GM12878 (cell line): ENCODE measurements at places on chromosomes 7 and 10.

DNA sequence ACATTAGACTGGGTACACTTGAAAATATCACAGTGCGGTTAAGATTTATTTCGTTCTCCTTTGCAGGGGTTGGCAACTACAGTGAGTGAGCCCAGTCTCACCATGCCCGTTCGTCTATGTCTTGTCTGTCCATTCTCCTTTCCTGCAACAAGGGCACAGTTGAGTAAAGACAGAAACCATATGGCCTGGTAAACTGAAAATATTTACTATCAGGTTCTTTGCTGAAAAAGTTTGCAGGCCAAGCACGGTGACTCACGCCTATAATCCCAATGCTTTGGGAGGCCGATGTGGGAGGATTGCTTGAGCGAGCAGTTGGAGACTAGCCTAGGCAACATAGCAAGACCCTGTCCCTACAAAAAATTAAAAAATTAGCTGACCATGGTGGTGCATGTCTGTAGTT, 11.4 kb upstream of the KCTD7 start:
- DNase-seq: no peak

DNA sequence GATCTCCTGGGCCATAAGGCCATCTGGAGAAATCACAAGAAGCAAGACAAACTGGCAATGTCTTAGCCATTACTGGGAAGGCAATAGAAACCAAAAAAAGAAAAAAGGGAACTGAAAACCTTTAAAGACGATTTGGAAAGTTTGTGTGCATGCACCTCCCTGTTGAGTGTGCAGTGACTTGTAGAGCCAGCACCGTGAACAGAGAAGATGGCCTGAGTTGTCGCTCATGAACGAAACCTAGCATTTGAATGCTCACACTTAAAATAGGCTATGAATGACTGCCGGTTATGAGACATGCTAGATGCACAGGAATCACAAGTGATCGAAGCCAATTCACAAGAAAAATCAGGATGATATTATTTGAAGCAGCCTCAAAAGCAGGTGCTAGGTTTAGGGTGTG, 151.3 kb upstream of the ADO start:
- peak; percentile 97 for DNase-seq

GRCh38 chr7:74356589-74357315, 67.5 kb downstream of the CLIP2 start:
- DNase-seq: no peak

- no peak for DNase-seq
Observed at GRCh38 chr7:34044734-34045353, 139.5 kb downstream of the BMPER start.
